ENCODE measurements at places on chromosomes 3 and 15. TPM values are rescaled to one million over a fixed set of nuclear protein-coding genes. Genes with fewer than 3 reads are reported as not detected.

GRCh38 chr3:196357905-196358304 is 19.7 kb upstream of the TM4SF19 start:
- DNase-seq, result no peak

GRCh38 chr3:19595884-19596283 is 338.1 kb downstream of the EFHB start:
- no peak for DNase-seq

GRCh38 chr3:61701011-61701410 is 139.6 kb downstream of the PTPRG start:
- DNase-seq, result no peak

DNA sequence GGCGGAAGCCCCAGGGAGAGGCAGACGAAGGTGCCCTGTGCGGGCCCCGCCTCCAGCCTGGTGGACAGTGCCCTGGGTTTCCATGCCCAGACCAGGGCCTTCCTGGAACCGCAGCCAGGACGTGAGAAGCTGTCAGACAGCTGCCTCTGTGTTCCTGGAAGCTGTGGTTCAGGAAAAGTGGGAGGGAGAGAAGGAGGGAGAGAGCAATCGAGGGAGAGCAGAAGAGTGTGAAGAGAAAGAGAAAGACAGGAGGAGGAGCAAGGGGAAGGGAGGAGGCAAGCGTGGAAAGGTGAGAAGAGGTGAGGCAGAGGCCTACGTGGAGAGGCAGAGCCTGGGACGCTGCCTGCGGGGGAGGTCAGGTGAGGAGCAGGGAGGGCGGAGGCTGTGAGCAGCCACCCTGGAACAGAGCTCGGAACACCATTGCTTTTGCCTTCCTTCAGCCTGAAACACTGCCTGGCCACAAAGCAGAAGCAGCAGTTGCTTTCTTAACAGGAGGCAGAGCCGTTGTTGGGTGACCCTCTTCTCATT is 18.6 kb downstream of the ZDHHC19 start:
- DNase-seq, result no peak

DNA sequence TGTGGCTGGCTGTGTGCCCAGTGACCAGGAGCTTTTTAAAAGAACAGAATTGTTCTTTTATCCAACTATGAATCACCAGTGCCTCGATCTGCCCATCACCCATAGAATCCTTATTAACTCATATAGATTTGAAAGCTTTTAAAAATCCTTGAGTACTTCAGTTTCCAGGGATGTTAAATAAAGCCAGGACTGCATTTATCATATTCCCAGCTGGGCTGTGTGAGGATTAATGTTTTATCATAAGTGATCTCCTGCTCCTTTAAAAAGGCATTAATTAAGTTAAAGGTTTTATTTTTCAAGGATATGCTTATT is 234.0 kb downstream of the MYRIP start:
- no peak for DNase-seq

GRCh38 chr15:92687195-92687602 is 31.6 kb upstream of the FAM174B start:
- no peak for DNase-seq

DNA sequence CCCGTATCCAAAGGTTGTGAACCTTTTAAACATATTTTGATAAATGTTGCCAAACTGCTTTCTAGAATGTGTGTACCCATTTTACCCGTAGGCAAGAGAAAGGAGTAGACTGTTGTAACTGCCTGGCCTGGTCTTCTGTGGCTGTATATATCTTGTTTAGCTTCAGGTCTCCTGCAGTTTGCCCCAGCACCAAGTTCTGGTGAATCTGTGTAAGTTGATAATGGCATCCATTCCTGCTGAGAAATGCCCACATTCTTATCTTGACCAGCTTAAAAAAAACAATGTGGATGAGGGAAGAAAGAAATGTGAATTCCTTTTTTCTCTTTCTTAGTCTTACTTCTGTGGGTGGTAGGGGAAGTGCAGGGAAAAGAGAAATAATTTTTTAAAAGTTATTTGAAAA is 53.3 kb upstream of the TLE3 start:
- no peak for DNase-seq

DNA sequence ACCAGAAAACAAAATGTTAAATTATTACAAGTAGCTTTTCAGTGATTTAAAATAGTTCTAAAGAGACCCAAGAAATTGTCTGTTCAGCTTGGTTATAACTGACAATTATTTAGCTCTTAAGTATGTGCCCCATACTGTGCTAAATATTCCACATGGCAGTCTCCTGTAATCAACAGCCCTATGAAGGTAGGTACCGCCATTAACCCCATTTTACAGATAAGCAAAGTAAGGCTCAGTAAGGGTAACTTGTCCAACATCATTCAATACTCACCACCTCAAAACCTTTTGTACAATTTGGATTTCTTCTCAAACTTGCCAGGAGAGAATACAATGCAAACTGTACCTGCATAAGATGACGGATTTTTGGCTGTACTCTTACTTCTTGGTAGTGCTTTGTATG is 33.9 kb downstream of the ADPGK start:
- no peak for DNase-seq

GRCh38 chr15:62334536-62334935 is 169.5 kb upstream of the C2CD4B start:
- DNase-seq, result no peak

GRCh38 chr3:192373586-192373985 is 353.8 kb downstream of the FGF12 start:
- no peak for DNase-seq

GRCh38 chr3:120449251-120449650 is 1.5 kb downstream of the FSTL1 start:
- peak; percentile 46 for DNase-seq

DNA sequence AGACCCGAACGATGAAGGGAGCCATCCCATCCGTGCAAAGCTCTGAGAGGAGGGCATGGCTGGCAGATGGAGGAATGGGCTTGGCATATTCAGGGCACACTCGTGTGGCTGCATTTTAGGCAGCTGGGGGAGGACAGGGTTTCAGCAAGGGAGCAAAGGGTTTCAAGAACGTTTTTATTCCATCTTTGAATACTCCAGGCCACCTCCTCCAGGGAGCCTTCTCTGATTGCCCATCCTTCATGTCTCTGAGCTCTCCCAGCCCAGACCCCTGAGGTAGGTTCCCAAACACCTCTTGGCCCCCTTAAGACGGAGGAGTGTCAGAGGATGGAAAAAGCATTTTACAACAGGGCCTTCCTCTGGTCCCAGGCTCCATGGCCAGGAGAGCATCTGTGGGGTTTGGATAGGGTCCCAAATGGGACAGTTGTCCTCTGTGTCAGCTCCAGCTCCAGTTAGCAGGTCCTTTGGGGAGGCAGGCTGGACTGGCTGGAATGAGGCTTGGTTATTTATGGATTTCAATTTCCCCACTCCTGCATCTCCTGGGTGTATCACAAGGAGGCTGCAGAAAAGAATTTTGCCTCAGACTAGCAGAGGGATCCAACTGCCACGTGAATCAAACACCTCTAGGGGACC is 17.7 kb upstream of the SLC6A1 start:
- no peak for DNase-seq

DNA sequence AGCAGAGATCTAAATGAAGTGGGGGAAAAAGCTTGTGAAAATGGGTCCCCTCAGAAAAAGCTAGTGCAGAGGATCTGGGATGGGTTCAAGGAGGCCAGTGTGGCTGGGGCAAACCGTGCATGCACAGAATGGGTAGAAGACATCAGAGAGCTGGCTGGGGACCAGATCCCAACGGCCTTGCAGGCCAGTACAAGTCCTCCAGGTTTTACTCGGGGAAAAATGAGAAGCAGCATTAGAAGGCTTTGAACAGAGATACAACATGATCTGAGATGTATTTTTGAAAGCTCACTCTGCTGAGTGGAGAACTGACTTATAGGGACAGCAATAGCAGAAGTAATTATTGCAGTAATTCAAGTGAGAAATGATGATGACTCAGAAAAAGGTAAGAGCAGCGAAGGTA is 114.5 kb downstream of the HERC1 start:
- no peak for DNase-seq

Gene RASGRF1
- under 0.01 TPM for total RNA-seq

Gene ZBED2
- total RNA-seq, result 0.72 TPM

Gene STRIT1
- total RNA-seq, result not detected

Gene TERC
- 57.0 TPM for total RNA-seq

Gene LAMB2
- total RNA-seq, result 213 TPM

Gene LIPC
- total RNA-seq, result not detected

Gene GOLGA6C
- total RNA-seq, result not detected

Gene DUOXA1
- total RNA-seq, result not detected

Gene CCR4
- not detected for total RNA-seq

Gene SERPINI2
- not detected for total RNA-seq

Gene GUCA1C
- total RNA-seq, result not detected
